Activated naive CD4-positive, alpha-beta T cell treated with Interleukin-2 at 50 U/mL for 16 hours (primary cell): ENCODE measurements at places on chromosomes 1 and 21.

DNA sequence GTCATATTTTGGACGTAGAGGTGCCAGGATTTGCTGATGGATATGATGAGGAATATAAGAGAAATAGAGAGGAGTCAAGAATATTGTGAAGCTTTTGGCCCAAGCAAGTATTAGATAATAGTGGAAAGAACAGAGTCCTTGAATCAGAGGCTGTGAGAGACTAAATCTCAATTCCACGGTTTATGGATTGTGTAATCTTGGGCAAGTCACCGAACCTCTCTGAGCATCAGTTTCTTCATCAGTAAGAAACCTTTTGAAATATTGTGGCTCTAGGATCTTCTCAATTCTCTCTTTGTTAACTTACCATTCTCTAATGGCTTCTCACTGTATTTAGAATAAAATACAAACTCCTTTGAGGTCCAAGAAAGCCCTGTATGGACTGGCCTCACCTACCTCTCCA lies 77.6 kb downstream of the RPS6KA1 start:
- no peak for DNase-seq

DNA sequence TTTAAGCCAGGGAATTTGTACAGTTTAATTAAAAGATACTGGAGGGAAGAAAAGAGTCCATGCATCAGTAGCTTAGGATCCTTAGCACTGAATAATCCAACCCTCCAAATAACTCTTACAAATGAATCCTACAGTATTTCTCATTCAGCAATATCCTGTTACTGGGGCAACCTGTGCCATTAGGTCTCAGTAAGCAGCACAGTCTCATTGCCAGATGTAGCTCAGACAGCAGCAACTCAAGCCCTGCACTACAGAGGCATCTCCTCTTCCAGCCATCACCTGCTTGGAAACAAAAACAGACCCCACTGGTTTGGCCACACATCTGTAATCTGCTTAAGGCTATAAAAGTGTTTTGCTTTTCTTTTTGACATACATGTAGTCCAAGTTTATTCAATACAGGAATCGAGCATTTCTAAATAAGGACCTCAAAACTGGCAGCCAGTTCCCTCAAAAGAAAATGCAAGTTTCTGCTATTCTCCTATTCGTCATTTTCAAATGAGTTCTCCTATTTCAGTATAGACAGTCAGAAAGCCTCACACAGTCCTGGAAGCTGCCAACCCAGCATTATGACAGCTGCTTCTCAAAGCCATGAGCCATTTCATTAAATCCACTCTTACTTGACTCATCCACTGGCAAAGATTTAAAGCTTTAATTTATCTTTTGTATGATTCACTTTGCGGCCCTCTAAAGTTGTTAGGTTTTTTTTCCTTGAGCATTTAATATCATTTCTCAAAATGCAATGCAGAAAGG lies 129.0 kb downstream of the APP start:
- no peak for DNase-seq

- DNase-seq: no peak
Measured at GRCh38 chr1:201763455-201764140, 65.4 kb upstream of the IPO9 start.

GRCh38 chr1:211326528-211327345 lies at the start of gene TRAF5:
TSS of gene TRAF5 (plus strand) at chr1:211326833. CDS start at chr1:211353240, 26,407 bp downstream.
- peak; percentile 63 for DNase-seq

DNA sequence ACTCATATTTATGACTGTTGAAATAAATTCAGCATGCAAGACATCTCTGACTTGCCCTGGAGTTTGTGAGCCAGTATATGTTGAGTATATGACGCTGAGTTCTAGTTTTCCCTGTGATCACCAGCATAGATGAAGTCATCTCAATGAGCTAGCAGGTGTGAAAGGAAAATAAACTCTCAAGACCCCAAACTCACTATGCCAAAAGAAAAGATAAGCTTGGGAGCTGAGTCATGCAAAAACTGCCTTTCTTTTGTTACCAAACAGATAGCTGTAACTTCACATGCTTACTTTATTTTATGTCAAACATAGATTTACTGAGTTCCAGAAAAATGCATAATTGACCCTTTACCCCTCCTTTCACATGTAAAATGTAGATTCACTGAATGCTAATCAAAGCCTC lies 52.9 kb downstream of the SERBP1 start:
- no peak for DNase-seq

DNA sequence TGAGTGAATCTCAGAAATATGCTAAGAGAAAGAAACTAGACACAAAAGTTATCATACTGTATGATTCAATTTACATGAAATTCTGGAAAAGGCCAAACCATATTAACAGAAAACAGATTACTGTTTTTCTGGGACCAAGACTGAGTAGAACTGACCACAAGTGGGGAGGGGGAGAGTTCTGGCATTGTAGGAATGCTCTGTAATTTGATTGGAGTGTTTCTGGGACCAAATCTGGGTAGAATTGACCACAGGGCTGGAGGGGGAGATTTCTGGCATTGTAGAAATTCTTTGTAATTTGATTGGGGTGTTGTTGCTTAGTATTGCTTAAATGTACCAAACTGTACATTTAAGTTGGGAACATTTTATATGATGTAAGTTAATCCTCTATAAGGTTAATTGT lies 3.4 kb upstream of the OR10K1 start:
- DNase-seq: no peak

- no peak for DNase-seq
Measured at GRCh38 chr1:27102134-27102706, 52.7 kb downstream of the SLC9A1 start.
